ENCODE measurements at places on chromosomes 13 and 19.

GRCh38 chr13:114131583-114132418 lies 622 bp downstream of the RASA3 start:
- DNase-seq: no peak

DNA sequence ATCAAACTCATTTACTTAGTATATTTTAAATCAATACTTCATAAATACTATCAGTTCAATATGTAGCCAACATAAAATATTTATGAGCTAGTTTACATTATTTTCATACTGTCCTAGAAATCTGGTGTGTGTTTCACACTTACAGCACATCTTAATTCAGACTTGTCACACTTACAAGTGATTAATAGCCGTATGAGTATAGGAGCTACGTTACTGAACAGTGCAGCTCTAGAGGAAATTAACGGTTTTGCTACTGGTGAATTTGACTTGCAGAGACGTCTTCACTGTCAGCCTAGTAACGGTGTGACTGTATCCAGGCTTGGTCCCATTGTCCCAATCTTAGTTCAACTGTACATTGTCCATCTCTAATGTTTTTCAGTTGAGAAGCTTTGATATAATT lies 33.7 kb upstream of the POSTN start:
- DNase-seq: no peak

GRCh38 chr13:50608370-50608769 lies 235.1 kb downstream of the DLEU7 start:
- no peak for DNase-seq

DNA sequence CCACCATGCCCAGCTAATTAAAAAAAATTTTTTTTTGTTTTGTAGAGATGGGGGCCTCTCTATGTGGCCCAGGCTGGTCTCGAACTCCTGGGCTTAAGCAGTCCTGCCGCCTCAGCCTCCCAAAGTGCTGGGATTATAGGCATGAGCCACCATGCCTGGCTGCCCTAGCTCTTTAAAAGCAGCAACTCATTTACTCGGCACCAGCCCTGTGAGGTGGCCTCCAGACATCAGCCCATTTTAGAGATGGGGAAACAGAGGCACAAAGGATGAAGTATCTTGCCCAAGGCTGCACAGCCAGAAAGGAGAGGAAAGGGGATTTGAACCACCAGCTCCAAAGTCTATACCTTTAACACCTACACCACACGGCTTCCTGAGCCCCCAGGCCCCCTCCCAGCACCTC lies 312 bp downstream of the PRX start:
- DNase-seq: no peak

DNA sequence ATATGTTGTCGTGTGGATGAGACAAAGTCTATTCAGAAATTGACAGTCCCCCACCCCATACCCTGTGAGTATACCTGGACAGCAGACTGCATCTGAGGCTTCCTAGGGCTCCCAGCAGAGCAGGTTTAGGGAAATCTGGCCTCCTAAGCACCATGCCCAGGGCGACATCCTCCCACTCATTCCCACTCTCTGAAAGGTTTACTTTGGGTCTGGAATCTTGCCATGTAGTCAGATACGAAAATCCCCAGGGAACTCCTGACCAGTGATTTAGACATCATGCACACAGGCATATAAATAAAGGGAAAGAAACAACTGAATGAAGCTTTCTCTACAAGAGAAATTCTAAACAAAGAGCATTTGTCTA lies 717 bp upstream of the NALCN start:
- peak; percentile 76 for DNase-seq

- DNase-seq: no peak
Observed at GRCh38 chr13:51673165-51673564, 88.9 kb downstream of the WDFY2 start.

- no peak for DNase-seq
Observed at GRCh38 chr13:108760541-108760940, 131.1 kb downstream of the MYO16 start.

GRCh38 chr19:38809592-38810252 lies 3.0 kb downstream of the LGALS4 start:
- DNase-seq: no peak

DNA sequence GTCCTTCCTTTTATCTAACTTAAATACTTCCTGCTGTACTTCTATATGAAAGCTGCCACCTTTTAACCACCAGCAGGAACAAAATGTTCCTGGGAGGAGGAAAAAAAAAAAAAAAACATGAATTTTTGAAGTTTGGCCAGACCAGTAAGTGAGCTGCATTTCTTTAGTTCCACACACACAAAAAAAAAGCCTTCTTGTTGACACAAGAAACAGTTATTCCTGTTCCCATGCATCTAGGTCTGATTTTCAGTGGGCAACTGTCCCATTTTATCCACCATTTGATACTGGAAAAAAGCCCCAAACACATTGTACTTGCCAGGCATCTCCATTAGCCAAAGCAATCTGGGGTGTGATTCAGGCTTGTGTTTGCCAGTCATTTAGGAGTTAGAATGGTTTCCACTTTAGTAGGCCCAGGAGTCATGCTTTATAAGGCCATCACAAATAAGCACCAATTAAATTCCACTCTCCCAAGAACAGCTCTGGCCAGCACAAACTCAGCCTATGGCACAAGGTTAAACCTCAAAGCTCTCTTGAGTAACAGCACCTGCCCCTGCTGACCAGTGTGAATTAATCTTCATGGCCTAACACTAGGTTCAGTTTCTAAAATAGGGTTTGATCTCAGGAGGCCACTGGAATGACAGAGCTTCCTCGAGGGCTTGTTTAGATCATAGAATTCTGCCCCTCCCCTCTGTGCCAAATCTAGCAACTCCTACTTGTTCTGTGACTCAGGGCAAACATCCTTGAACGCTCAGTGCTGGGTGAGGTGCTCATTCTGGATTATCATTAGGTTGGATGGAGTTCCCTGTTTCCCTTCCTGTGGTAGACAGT lies 67.1 kb downstream of the NUFIP1 start:
- DNase-seq: peak; percentile 95

GRCh38 chr13:60139272-60139671 lies 24.5 kb downstream of the DIAPH3 start:
- DNase-seq: peak; percentile 43

GRCh38 chr13:37241786-37242185 lies 136.3 kb upstream of the CSNK1A1L start:
- DNase-seq: no peak

DNA sequence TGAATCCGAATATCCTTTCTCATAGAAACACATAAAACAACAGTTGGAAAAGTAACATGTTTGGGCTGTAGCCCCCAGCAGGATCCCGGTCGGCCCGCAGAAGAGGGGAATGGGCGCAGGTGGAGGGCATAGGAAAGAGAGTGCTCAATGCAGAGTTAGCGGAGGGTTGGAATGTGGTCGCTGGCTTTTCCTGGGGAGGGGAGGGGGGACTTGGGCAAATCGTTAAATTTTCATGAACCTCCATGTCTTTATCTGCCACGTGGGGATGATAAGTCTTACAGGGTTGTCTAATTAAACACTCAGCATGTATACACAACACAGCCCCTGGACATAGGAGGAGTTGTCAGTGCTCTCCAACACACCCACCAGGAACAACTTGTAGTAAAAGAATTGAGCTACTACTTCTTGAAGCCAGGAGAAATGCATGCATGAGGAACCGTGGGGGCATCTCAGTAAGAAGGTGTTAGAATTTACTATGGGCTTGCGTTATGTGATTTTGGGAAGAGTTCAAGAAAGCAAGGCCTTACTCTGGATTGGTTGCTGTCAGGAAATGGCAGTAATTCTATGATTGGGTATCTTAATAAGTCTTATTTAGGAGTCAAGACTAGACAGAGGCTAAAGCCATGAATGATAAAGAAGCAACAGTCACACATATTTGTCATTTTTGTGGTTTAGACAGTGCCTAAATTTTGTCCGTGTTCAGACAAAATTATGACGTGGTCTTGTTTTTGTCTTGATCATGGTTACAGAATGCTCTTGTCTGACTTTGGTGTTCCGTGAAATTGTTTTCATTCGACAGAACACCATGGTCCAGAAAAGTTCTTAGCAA lies 671 bp upstream of the SLC46A3 start:
- peak; percentile 32 for DNase-seq

DNA sequence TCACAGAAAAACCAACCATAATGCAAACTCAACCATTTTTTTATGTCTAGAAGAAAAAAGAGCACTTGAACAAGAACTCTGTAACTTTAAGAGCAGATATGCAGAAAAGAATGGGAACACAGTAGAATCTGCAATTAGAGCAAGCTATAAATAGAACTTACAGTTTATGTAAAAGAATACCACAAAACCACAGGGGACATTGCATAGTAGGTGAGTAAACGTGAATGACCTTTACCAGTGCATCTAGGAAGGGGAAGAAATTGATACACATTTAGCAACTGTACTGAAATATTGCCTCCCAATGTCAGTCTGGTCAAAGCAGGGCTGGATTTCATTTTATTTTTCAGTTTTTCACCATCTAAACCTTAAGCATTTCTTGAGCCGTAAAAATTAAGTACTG lies 242.2 kb upstream of the EDNRB start:
- DNase-seq: peak; percentile 18

DNA sequence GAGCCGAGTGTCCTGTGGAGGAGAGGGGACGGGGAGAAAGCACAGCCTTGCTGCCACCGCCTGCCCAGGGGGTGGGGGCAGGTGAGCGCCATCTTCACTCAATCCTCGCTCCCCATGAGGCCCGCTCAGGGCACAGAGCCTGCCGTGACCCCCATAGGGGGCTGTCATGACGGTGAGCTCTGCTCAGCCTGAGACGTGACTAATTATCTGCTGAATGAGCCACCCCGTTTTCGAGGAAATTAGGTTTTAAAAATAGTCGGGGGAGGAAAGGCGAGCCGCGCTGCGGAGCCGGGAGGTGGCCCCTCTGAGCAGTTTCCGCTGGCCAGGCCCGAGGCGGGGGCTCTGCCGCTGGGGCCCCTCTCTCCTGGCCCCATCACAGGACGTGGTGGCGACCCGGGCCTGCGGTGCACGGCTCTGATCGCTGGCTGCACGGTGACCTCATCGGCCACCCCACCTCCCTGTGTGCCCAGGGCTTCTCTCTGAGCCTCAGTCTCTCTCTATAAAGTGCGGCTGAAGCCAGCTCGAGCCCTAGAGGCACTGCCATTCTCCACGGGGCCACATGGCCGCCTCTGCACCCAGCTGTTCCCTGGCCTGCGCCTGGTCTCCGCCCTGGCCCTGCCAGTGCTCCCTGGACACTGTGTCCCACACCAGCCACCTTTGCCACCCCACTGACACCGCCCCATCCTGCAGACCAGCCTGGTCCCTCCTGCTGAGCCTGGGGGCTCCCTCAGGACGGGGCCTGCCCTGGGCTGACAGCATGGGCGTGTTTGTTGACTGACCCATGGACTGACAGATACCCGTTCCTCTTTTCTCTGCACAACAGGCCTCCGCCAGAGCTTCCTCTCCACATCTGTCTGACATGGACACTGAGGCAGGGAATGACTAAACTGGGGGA lies 28.3 kb downstream of the PIP5K1C start:
- DNase-seq: no peak

- no peak for DNase-seq
Observed at GRCh38 chr19:52871466-52871865, 14.0 kb upstream of the ZNF468 start.

DNA sequence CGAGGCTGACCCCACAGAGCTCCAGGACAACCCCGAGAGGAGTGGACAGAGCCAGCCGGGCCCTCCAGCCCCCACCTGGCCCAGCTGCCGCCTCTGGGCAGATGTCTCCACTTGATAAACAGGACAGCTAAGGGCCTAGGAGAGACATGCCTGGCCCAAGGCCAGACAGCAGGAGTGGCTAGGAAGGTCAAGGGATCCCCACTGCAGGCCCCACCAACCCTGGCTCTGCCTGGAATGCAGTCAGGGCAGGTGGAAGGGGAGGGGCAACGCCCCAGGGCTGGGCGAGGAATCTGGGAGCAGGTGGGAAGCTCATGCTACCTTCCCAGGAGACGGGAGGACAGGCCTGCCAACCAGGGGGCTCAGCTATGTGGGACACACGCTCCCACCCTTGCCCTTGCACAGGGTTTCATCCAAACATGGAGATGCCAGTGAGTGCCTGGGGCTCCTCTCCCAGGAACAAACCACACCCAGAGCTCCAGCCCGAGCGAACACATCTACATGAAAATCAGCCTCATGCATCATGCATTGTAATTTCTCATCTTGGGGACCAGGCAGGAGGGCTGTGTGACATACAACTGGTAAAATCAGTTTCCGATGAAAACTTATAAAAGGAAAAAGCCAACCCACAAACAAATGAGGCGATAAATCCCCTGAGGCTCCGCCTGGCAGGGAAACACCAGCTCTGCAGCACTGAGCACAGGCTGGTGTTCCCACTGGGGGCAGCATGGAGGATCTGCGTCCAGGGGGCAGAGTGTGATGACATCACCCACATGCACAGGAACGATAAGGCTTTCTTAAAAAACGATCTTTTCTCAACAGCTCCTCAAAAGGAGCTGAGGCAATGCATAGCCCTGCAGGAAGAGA lies 25.0 kb downstream of the SH3GL1 start:
- peak; percentile 62 for DNase-seq

GRCh38 chr13:50224534-50224933 lies 209.3 kb downstream of the KCNRG start:
- DNase-seq: peak; percentile 96

DNA sequence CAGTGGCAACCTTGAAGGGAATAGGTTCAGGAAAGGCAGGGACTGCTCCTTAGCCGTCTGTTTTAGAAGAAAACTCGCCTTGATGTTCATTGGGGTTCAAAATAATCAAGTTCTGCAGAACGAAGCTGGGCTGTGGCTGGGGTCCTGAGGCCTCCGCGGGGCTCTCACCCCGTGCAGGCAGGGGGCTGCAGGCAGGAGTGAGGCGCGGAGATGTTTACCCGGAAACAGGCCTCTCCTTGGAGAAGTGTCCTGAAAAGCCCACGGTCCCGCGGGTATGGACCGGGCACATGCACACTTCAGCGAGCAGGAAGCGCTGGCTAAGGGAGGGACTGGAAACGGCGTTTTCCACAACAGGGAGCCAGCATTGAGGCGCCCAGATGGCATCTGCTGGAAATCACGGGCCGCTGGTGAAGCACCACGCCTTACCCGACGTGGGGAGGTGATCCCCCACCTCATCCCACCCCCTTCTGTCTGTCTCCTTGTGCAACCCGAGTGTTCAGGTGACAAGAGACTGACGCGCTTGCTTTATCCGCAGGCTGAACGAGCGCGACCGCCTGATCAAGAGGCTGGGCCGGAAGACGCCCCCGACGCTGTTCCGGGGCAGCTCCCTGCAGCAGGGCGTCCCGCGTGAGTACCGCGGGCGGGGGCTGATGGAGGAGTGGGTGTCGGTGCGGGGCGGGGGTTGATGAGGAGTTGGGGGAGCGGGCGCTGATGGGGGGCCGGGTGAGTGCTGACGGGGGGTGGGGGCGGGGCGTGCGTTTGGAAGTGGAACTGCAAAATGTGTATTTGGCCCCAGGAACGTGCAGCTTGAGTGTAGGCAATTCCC lies 39.6 kb downstream of the SHISA2 start:
- DNase-seq: no peak

GRCh38 chr13:109672545-109672944 lies 113.8 kb downstream of the IRS2 start:
- no peak for DNase-seq

GRCh38 chr19:3655402-3656072 lies 28.9 kb upstream of the CACTIN start:
- peak; percentile 53 for DNase-seq

- DNase-seq: no peak
Observed at GRCh38 chr19:10290357-10290875, 664 bp downstream of the ICAM5 start.

Data from bronchial epithelial cell (primary cell).